HT-29 (cell line): ENCODE measurements at places on chromosomes 2 and 18.

DNA sequence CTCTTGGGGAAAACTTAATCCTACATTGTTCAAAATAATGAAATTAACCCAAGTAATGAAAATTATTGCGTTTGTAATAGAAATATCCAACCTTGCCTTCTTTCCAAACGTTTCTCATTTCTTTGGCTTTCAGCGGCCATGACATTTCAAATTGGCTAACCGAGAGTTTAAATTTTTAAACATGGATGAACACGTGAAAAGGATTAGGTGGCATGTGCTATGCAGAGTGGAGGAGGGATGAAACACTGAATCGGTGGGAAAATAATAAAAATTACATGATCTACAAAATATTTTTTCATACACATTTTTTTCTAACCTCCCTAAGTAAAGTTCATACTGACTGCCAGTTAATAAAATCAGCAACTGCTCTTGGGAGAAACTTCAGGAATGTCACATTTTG is 728.4 kb upstream of the PKDCC start:
- DNase-seq, result no peak

DNA sequence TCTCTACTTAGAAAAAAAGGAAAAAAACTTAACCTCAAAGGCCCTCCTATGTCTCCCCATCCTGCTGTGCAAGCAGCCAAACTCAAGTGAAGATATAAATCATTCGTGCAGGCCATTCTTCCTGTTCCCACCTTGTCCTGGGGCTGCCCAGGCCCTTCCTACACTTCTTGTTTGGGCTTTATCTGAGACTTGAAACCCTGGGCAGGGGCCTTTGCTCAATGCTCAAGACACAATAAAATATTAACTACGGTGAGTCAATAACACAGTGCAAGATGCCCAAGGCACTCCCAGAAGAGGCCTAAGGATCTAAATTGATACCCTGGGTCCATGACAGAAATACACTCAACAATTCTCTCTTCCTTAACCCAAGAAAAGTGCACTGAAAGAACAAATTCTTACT is 67.6 kb downstream of the TBC1D8 start:
- DNase-seq, result no peak

- DNase-seq, result no peak
Measured at GRCh38 chr2:214379227-214379626, 31.6 kb upstream of the VWC2L start.

DNA sequence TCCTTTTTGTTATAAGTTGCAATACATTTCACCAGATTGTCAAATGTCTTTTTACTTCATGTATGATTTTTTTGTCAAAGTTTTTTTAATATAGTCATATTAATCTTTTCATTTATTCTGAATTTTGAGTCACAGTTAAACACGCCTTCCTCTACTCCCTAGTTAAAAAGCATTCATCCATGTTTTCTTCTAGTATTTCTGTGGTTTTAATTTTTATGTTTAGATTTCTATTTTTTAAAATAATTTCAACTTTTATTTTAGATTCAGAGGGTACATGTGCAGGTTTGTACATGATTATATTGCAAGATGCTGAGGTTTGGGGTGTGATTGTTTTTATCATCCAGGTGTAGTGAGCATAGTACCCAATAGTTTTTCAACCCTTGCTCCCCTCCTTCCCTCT is 146.7 kb upstream of the MYO3B start:
- no peak for DNase-seq

- no peak for DNase-seq
Measured at GRCh38 chr2:107392241-107392704, 434.4 kb upstream of the RGPD4 start.

DNA sequence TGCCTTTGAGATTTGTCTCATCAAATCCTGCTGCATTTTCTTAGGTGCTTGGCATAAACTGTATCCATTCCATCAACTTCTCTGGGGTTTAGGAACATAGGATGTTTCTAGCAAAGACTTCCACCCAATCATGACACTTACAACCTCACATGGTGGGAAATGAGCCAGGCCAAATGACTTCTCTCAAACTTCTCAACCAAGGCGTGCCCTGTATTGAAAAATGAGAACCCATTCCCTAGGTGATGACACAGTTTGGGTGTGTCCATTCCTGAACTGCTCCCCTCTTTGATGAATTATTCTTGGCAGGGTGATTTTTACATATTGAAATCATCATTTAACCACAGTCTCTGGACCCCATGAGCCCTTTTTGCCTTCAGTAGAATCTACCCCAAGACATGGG is 161.1 kb downstream of the EN1 start:
- no peak for DNase-seq

DNA sequence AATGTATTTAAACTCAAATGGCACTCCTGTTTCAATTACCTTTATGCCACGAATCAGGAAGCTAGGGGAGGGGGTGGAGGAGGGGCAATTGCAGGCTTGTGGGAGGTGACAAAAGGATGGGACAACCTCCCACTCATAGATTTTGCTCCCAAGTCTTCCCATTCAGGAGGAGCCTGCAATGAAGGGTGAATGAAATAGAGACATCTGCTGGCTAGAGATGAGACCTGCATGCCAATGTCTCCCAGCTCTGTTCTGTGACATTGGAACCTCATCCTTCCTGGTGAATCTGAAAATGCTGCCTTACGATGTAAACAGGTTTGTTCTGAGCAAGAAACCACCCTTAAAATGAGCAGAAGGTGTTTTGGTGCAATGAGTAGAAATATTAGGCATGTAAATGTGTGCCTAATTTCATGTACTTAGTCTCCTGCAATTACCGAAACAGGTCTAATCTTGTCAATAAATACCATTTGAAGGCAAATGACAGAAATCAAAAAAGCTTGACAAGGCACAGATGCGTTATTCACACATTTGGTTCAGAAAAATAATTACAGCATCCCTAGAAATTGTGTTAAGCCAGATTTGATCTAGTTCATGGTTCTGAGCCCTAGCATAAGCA is 2.7 kb upstream of the PID1 start:
- DNase-seq, result peak; percentile 70

- no peak for DNase-seq
Measured at GRCh38 chr18:46134920-46135675, 30.9 kb downstream of the HAUS1 start.

GRCh38 chr2:167332358-167332757 is 444.1 kb downstream of the XIRP2 start:
- DNase-seq, result no peak

GRCh38 chr18:44969214-44969795 is 288.6 kb downstream of the SETBP1 start:
- no peak for DNase-seq

DNA sequence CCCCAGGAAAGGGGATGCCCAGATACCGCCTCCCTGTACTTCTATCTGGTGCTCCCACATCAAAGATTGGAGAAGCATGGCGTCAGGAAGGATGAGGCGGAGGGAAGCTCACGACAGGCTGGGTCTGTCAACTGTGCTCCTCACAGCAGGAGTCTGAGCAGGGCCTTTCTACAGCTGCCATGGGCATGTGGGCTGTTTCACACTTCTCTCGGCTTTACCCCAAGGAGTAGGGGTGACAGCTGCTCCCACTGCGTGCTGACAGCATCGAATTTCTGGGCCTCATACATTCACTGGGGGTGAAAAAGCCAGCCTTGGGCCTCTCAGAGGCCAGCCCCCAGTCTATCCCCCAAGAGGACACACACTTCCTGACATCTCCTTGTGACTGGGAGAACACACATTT is 21.1 kb downstream of the NEURL3 start:
- no peak for DNase-seq

DNA sequence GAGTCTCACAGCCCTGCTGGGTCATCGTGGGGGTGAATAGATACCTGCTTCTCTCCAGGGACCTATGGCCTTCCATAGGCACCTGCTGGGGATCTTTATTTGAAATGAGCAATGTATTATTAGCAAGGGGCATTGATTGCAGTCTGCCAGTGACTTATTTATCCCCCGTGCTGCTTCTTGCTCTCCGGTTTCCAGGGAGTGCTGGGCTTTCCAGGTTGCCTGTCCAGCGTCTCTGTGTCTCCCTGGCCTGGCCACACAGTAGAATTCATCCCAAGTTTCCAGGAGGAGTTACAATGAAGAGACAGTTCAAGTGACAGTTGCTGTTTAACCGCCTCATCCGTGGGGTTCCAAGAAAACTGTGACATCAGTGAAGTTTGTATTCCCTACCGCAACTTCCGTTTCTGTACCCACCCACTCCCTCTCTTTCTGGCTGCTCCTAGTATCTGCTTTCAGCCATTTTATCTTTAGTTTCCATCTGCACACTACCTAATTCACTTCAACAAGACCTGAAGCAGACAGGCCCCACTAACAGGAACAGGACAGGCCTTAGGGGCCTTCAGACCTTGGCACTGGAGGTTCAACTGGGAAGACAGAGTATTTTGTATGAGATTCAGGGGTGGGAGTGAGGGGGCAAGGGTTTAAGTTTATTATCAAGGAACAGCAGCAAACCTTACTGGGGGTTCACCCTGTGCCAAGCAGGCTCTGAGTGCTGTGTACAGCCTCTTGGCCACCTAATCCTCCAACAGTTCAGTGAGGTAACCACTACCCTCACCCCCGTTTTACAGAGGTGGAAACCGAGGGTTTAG is 134.8 kb downstream of the PRKCE start:
- DNase-seq, result no peak

- no peak for DNase-seq
Measured at GRCh38 chr2:189161894-189162293, 17.7 kb downstream of the COL5A2 start.

GRCh38 chr2:73177645-73178255 is 24.6 kb upstream of the NOTO start:
- peak; percentile 14 for DNase-seq

- DNase-seq, result no peak
Measured at GRCh38 chr2:26570083-26570430, 71.1 kb downstream of the CIB4 start.

DNA sequence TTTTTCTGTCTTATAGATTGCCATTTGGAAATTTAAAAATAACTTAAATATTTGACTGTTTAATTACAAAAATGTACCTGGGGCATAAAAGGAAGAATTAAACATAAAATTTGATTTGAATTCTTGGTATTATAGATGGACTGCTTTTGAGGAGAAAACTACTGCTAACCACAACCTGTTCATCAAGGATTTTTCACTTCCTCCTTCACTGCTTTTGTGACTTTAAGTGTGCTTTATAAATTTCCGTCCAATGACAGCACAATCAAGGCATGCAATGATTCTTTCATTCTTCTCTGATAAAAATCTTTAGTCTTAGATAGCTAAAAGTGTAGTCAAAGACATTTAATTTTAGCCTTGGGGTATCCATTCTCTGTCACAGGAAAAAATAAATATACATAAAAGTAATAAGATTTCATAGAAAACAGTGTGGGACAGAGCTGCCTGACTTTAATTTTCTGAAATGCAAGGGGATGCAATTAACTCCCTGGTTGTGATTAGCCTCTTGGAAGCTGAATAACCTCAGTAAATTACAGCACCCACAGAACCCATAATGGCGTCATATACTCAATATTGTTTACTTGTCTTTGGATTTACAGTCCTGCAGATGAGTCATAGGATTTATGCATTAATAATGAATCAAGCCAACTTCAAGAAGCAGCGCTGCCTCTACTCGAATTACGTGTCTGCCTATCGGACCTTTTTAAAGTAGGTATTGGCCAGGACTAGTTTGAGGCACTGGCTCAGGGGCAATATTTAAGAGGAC is 587.9 kb downstream of the NRXN1 start:
- DNase-seq, result peak; percentile 5

DNA sequence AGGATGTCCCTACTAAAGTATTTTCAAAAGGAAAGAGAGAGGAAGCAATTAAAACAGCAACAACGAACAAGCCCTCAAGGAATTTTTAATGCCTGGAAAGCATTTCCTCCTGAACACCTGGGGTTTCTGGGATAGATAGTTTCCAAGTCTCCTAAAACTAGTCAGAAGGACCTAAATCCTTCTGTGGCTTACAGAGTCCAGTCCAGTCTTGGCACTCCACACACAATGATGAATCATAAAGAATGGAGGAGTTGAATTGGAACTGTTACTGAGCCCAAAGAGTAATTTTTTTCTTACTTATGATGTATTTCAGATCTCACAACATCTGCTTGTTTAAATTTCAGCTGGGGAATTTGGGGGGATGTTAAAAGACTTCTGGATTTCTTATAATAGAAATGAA is 144.6 kb upstream of the SETBP1 start:
- DNase-seq, result no peak

DNA sequence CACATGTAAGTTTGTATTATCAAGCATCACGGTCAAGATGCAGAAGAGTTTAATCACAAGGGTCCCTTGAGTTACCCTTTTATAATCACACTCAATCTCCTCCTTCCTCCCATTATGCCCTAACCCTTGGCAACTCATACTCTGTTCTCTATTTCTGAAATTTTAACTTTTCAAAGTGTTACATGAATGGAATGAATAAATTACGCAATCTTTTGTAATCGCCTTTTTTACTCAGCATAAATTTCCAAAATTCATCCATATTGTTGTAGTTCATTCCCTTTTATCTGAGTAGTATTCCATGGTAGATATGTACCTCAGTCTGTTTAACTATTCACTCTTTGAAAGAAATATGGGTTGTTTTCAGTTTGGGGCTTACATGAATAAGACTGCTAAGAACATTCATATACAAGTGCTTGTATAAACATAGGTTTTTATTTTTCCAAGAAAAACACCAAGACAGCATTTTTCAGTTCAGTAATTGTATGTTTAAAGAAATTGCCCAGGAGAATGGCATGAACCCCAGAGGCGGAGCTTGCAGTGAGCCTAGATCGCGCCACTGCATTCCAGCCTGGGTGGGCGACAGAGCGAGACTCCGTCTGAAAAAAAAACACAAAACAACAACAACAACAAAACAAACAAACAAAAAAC is 430.9 kb upstream of the KCNH7 start:
- no peak for DNase-seq

- no peak for DNase-seq
Measured at GRCh38 chr2:101737478-101738255, 40.2 kb downstream of the MAP4K4 start.

DNA sequence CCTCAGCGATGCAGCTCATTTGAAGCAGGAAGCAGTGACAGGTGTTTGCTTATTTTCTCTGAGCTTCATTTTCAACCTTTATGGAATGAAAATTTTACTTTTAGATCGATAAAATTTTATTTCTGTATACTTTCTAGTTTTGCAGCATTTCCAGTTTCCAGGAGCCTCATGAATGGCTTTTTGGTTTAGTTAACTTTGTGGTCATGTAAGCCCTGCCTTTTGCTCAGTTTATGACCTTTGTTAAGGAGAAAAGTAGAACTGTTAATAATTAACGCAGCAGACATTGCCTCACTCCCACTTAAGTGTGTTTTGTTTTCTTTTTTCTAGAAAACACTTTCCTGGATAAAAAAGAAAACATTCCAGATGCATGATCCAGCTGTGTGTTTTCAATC is 4.4 kb upstream of the FARP2 start:
- peak; percentile 67 for DNase-seq

DNA sequence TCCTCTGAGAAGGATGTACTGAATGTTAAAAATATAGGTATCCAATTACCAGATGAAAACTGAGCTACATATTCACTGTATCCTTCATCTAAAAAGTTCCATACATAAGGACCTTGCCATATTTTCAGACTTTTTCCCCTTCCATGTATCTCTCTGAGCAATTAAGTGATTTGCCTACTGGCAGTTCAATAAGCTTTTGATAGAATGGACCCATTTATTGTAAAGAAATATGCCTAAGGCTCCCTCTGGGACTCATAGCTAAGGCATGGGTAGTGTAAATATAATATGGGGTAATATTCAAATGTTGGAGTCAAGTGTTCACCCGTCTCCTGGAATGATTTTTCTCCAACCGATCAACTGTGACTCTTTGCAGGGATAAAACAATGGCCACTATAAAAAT is 135.4 kb upstream of the FSHR start:
- DNase-seq, result no peak

- DNase-seq, result no peak
Measured at GRCh38 chr2:190111166-190111565, 48.6 kb upstream of the MSTN start.
